Gastrocnemius medialis (tissue), 4 donors: ENCODE measurements at places on chromosomes 2 and 18. TPM values are rescaled to one million over a fixed set of nuclear protein-coding genes. Genes with fewer than 3 reads are reported as not detected.

GRCh38 chr2:98771721-98772524 is 41.0 kb upstream of the MGAT4A start:
- DNase-seq = no peak

DNA sequence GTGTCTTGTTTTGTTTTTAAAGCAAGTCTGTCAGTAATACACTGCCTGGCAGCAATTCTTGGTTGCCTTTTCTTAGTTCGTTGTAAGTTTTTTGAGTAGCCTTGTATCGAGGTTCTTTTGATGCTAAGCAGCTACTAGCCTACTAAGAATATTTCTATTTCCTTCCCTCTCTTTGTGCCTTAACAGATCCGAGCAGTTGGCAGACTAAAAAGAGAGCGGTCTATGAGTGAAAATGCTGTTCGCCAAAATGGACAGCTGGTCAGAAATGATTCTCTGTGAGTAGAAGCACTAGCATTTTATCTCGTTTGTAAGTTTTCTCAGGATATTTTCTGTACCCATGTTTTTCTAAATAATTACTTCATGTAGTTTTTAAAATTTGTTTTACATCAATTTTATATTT is 15.1 kb downstream of the MFF start:
- DNase-seq = no peak

GRCh38 chr2:33033606-33034081 is 86.9 kb downstream of the LTBP1 start:
- DNase-seq = no peak

DNA sequence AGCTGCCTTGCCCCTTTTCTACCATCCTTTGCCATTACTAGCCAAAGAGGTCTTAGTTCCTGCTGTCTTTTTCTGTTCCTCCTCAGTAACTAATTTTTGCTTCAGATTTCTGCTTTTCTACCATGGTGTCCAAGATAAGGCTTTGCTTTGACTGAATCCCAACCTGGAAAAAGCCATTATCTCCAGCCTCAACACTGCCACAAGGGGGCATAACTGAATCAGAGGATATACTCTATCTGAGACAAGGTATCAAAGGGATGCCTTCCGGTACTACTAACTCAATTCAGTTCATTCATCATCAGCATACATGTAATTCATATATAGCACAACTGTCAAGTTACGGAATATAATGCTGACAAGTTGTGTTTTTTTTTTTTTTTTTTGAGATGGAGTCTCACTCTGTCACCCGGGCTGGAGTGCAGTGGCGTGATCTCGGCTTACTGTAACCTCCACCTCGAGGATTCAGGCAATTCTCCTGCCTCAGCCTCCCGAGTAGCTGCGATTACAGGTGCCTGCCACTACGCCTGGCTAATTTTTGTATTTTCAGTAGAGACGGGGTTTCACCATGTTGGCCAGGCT is 11.4 kb downstream of the OSGEPL1 start:
- no peak for DNase-seq

DNA sequence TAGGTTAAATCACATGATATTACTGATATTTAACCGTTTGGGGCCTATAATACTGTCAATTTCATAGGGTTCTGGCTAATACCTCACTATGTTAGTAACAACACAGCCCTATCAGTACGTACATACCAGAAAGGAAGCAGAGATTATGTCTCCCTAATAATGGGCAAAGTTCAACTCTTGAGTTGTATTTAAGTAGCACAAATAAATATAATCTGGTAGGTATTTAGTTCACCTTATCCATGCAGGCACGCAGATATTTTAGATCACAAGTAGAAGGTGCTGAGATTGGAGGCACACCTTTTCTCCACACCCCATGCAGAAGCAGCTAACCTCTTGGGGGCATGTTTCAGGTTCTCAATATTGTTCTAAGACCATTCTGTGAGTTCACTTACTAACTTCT is 118.9 kb downstream of the IRS1 start:
- DNase-seq = no peak

Gene LHCGR
- total RNA-seq = not detected

Gene IL36G
- not detected for total RNA-seq

DNA sequence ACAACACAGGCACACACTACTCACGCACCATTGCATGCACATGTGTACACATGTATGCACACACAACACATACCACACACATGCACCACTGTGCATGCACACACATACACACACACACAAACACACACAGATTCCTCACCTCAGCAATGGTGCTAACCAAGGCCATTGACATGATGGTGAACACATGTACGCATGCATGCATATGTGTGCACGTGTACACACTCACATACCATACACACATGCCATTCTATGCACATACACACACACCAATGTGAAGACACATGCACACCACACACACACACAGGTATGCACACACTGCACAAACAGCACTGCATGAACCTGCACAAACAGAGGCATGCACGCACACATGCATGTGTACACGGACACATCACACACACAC is 976.0 kb downstream of the DCDC2C start:
- DNase-seq = no peak

- DNase-seq = no peak
Observed at GRCh38 chr2:24509425-24509824, 18.4 kb downstream of the NCOA1 start.

- DNase-seq = no peak
Observed at GRCh38 chr2:171069286-171069956, 91.3 kb downstream of the TLK1 start.

- no peak for DNase-seq
Observed at GRCh38 chr18:5173646-5174045, 23.4 kb downstream of the AKAIN1 start.

Gene GATA6
- 1.2 TPM for total RNA-seq

DNA sequence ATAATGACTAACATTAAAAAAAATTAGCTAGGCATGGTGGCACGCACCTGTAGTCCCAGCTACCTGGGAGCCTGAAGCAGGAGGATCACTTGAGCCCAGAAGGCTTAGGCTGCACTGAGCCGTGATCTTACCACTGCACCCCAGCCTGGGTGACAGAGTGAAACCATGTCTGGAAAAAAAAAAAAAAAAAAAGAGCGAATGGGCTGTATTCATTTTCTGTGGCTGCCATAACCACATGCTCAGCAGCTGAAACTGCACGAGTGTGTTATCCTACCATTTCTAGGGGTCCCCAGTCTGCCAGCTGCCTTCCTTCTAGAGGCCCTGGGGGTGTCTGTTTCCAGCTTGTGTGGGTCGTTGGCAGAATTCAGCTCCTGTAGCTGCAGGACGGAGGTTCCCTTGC is 247.8 kb downstream of the EIPR1 start:
- DNase-seq = no peak

GRCh38 chr2:219596954-219597551 is 604 bp upstream of the STK11IP start:
- DNase-seq = no peak

GRCh38 chr2:97745474-97746174 is 32.2 kb downstream of the ZAP70 start:
- no peak for DNase-seq

DNA sequence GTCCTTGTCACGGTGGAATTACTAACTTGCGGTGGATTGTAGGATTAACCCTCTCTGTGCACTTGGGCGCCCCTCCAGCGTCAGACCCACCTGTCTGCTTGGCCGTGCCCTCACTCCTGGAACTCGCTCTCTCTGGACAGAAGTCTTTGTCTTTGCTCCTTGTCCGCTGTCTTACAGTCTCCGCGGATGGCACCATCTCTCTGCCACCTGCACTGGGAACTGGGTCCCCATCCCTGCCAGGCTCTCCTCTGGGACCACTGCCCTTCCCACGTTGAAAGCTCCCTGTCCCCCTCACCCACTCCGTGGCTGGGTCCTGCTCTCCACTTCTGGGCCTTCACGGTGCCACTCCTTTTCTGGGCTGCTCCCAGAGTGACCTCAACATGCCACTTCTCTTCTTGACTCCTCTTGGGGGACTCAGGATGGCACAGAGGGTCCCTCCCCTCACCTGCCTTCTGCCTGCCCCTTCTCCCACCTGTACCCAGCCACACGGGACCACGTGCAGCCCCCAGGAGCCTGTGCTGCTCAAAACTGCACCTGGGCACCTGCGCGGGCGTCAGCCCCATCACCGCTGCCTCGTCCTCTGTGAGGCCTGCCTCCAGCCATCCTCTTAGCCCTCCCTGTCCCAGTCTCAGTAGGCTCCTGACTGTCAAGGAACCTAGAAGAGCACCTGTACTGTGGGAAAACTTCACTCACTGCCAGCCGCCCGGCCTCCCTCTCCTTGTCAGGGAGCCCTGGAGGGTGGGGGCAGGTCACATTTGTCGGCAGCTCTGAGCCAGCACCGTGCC is 11.1 kb downstream of the CNDP2 start:
- no peak for DNase-seq

Gene SH2D6
- total RNA-seq = not detected

GRCh38 chr2:224894356-224894755 is 147.9 kb downstream of the DOCK10 start:
- no peak for DNase-seq
